ENCODE measurements at places on chromosomes 16 and 17.

GRCh38 chr16:49575346-49576172, 202.0 kb downstream of the C16orf78 start:
- no peak for DNase-seq

GRCh38 chr16:50516890-50517289, 31.3 kb upstream of the NKD1 start:
- DNase-seq = no peak

DNA sequence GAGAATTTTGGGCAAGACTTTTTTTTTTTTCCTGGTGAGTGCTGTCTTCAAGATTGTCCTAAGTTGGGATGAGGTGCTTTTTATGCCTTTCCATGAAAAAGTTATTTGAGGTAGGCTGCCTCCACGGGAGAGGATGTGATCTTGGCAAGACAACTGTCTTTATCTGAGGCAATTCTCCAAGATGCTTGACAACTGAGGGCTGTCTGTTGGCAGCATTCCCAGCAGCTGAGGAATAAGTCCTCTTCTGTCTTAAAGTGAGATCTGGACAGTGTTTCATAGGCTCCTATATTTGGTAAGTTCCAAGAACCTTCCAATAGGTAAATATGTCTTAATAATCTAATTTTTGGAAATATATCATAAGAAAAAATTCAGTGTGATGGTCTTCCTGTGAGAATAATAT, 662.0 kb downstream of the CDH11 start:
- DNase-seq = peak; percentile 66

DNA sequence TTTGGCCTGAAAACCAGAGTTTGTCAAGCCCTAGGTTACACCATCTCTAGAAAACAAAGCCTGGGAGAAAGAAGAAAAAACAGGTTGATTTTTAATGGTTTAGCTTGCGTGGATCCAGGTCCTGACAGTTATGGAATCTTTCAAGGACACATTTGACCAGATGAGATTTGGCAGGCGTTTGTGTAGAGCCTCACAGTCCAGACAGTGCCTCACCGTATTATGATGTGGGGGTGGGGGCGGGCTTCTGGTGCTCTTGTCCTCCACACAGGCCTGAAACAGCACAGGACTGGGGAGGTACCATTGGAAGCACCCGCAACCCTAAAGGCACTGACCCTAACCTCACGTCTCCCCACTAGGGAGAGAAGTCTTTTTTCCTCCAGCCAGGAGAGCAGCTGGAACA, 19.6 kb downstream of the MVP start:
- DNase-seq = no peak

- DNase-seq = no peak
These were observed 118.3 kb downstream of the PARN start for GRCh38 chr16:14511800-14512135.

Data from AG10803 (cell line).